ENCODE measurements at places on chromosomes 7 and 10. TPM values are rescaled to one million over a fixed set of nuclear protein-coding genes. Genes with fewer than 3 reads are reported as not detected.

PLA2G12B gene
- total RNA-seq, result not detected

GHRHR gene
- not detected for total RNA-seq

MYO3A gene
- not detected for total RNA-seq

ARHGEF35 gene
- total RNA-seq, result 0.75 TPM

FBXL13 gene
- 0.75 TPM for total RNA-seq

CAV2 gene
- total RNA-seq, result 92.6 TPM

TMEM213 gene
- not detected for total RNA-seq

GLI3 gene
- 2.2 TPM for total RNA-seq

OGDHL gene
- total RNA-seq, result not detected

CH25H gene
- 1.7 TPM for total RNA-seq

MUC12 gene
- total RNA-seq, result 0.85 TPM

XRCC2 gene
- 0.11 TPM for total RNA-seq

SSC4D gene
- not detected for total RNA-seq

NKX2-3 gene
- not detected for total RNA-seq

ASIC3 gene
- not detected for total RNA-seq

ABCB1 gene
- 5.5 TPM for total RNA-seq

ANXA7 gene
- 63.2 TPM for total RNA-seq

AASS gene
- 34.3 TPM for total RNA-seq

FAM237B gene
- not detected for total RNA-seq

PTER gene
- total RNA-seq, result 2.6 TPM

CC2D2B gene
- total RNA-seq, result 3.9 TPM

LOXL4 gene
- total RNA-seq, result 3.7 TPM

C10orf53 gene
- not detected for total RNA-seq

UPK3B gene
- total RNA-seq, result 7.6 TPM

HOXA4 gene
- total RNA-seq, result 2.1 TPM

MALRD1 gene
- total RNA-seq, result not detected

HDAC9 gene
- 33.4 TPM for total RNA-seq

ACSL5 gene
- 9.3 TPM for total RNA-seq

BTBD16 gene
- total RNA-seq, result not detected

TCERG1L gene
- total RNA-seq, result not detected

NAT16 gene
- not detected for total RNA-seq

INA gene
- total RNA-seq, result not detected

GCK gene
- 2.7 TPM for total RNA-seq

PAX2 gene
- total RNA-seq, result not detected

GNAT3 gene
- total RNA-seq, result not detected

HOXA1 gene
- not detected for total RNA-seq

CRYGN gene
- total RNA-seq, result not detected

EIF5AL1 gene
- total RNA-seq, result 0.21 TPM

CLEC5A gene
- total RNA-seq, result 0.64 TPM

PON1 gene
- total RNA-seq, result not detected

COL28A1 gene
- total RNA-seq, result 0.11 TPM

OR6B1 gene
- total RNA-seq, result not detected

GDF2 gene
- total RNA-seq, result 0.21 TPM

MRLN gene
- total RNA-seq, result not detected

LIPN gene
- not detected for total RNA-seq

ORAI2 gene
- total RNA-seq, result 45.1 TPM

KLF14 gene
- not detected for total RNA-seq

VIPR2 gene
- 17.8 TPM for total RNA-seq

WASL gene
- 23.7 TPM for total RNA-seq

FAM131B gene
- 0.53 TPM for total RNA-seq

USP6NL gene
- 20.5 TPM for total RNA-seq

PRSS37 gene
- not detected for total RNA-seq

ANLN gene
- 1.8 TPM for total RNA-seq

FAM25A gene
- total RNA-seq, result not detected

LRRD1 gene
- total RNA-seq, result not detected

PIP gene
- not detected for total RNA-seq
